ENCODE measurements at places on chromosomes 13 and 19. TPM values are rescaled to one million over a fixed set of nuclear protein-coding genes. Genes with fewer than 3 reads are reported as not detected.

GRCh38 chr19:34678421-34678820 lies 943 bp downstream of the ZNF302 start:
- DNase-seq: no peak

Gene LMTK3
- 0.06 TPM for polyA plus RNA-seq

GRCh38 chr19:623974-624373 lies 9.4 kb downstream of the POLRMT start:
- DNase-seq: no peak

- DNase-seq: no peak
These were observed 70.5 kb downstream of the GJA3 start for GRCh38 chr13:20090349-20090748.

Gene KCNC3
- polyA plus RNA-seq: not detected

DNA sequence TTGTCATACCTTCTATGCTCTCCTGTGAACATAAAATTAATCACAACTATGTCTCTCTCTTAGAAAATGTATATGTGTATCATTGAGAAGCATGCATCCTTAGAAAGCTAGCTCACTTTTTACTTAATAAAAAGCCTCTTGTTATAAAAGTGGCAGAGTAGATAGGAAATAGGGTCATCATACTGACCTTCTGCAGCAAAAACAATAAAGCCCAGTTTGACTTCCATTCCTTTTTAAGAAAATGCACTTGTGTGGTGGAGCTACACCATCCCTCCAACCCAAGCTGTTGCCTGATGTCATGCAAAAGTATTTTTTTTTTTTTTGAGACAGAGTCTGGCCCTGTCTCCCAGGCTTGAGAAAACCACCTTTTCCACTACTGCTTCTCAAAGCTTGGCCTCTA lies 393.3 kb downstream of the LIG4 start:
- no peak for DNase-seq

DNA sequence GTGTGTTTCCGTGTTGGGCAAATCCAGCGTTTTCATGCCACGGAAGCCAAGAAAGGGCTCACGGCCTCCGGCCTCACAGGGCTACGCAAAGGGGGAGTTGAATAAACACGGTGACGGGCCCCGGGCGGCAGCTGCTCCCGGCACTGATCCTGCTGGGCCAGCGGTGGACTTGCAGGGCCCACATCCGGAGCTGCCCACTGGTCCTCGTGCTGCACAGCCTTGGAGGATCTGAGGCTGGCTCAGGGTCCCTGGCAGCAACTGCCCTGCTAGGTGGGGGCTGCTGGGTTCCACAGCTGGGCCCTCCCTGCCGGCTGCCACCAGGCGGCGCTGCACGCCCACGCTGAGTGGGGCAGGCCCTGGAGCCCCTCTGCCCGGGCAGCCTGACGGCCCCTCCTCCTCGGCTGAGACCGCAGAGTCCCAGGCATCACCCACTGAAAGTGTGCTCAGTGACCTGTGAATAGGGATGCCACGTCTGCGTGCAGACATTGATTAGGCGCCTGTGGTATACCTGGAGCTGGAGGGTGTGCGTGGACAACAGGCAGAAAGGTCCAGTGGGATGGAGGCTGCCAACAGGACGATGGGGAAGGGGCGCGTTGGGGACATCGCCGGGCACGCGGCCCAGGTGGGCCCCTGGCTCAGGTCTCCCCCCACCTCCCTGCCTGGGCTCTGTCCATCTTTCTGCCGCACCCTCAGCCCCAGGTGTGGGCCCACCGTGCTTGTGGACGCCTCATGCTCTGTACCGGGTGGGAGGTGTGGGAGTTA lies 5.3 kb upstream of the HCN2 start:
- peak; percentile 51 for DNase-seq

- no peak for DNase-seq
These were observed 2.2 kb downstream of the ELOF1 start for GRCh38 chr19:11556634-11557420.

GRCh38 chr13:44403461-44404056 lies 29.9 kb downstream of the SERP2 start:
- no peak for DNase-seq

DNA sequence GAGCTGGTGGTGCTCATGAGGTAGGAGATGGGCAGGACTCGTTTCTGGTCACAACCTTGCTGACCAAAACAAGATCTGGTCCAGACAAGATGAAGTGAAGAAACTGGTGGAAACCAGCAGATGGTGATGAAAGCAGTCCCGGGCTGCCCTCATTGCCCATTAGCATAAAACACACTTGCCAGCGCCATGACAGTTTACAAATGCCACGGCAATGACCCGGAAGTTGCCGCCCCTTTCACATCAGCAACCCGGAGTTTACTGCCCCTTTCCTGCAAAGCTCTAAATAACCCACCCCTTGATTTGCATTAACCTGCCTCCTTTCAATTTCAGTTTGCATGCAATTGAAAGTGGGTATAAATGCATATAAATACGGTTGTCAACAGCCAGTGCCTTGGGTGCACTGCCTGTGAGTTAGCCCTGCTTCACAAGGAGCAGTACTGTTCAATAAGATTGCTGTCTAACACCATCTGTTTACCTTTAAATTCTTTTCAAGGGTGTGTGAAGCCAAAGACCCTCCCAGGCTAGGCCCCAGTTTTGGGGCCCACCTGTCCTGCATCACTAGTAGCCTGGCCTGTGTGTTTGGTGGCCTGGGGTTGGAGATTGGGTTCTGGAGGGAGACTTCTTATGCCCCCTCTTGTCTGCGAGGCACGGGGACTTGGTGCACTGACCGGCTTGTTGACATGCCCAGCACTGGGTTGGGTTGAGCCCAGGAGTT lies 38.8 kb downstream of the CHST8 start:
- no peak for DNase-seq

Gene ARHGAP35
- 5.4 TPM for polyA plus RNA-seq

DNA sequence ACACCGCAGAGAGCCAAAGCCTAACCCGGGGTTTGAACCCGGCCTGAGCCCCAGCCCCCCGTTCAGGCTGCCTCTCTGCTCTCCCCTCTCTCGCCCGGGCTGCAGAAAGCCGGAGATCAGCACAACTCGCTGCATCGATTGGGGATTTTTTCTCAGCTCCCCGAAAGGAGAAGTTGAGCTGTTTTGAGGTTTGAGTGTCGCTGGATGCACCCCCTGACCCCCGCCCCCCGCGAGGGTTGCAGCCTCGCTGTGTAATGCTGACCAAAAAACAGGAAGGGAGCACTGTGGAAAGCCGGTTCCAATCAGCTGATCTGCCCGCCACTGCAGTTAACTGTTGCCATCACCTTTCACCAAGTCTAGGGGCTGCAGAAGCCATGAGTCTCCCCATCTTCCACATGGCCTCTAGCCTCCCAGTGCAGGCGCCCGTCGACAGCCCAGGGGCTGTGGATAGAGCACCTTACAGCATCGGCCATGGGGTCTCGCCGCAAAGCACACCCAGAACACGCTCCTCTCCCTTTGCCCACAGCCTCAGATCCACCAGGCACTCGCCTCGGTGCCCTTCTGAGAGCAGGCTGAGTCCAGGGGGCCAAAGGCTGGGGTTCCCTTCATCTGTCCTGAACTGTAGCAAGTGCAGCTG lies 34.5 kb downstream of the MYO9B start:
- peak; percentile 96 for DNase-seq

- no peak for DNase-seq
These were observed 13.1 kb downstream of the ATP8A2 start for GRCh38 chr13:25384758-25385410.

DNA sequence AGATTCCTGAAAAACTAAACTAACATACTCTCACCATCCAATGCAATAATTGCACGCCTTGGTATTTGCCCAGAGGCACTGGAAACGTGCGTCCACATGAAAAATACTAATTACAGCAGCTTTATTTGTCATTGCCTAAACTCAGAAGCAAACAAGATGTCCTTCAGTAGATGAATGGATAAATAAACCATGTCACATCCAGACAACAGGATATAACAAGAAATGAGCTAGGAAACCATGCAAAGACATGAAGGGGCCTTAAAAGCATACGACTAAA lies 25.0 kb downstream of the ELL start:
- DNase-seq: no peak

Gene KIR3DL2
- polyA plus RNA-seq: 0.04 TPM

DNA sequence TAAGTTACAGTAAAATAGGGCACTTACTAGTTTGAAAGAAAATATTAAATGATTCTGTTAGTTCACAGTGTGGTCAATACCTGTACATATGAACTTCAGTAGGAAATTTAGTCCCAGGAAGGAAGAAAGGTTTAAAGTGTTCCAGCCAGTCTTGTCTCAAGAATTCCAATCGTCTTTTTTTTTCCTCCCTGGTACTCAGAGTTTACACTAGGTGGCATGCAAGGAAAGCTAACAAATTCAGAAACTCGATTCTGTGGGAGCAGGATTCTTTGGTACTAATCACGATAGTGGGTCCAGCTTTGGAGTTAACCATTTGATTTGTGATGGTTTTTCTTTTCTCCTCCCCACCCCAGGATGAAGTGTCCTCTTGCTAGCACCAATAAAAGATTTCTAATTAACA lies 43.6 kb downstream of the POLR1D start:
- no peak for DNase-seq

GRCh38 chr19:35533822-35534392 lies 651 bp downstream of the GAPDHS start:
- DNase-seq: peak; percentile 43

Gene GNG8
- polyA plus RNA-seq: not detected

- no peak for DNase-seq
These were observed 231.2 kb downstream of the ZIC5 start for GRCh38 chr13:99740251-99740979.

- DNase-seq: no peak
These were observed 1820.8 kb downstream of the UQCRFS1 start for GRCh38 chr19:27392027-27392632.

DNA sequence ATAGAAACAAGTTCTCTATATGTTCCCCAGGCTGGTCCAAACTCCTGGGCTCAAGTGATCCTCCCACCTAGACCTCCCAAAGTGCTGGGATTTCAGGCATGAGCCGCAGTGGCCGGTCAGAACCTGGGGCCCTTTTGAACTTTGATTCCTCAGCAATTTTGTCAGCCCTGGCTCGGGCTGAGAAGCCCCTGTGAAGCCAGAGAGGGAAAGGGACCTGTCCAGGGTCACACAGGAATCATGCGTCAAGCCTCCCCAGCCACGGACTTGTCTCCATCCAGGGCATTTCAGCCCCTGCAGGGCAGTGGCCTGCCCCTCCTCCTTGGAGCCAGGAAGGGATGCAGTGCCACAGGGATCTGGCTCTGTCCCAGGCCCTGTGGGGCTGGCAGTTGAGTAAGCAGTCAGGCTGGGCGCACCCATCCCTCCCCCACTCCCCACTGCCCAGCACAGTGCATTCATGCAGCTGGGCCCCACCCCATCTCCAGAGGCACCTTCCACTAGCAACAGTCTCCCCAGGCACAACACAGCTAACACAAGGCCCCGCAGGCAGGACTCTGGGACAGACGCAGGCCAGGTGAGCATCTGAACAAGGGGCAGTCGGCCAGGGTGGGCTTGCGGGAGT lies at the start of gene CAPS:
TSS of gene CAPS (plus strand) at position 516 of the 619 bp plus-strand sequence. CDS start 153 bp downstream, outside the sequence.
- DNase-seq: no peak

DNA sequence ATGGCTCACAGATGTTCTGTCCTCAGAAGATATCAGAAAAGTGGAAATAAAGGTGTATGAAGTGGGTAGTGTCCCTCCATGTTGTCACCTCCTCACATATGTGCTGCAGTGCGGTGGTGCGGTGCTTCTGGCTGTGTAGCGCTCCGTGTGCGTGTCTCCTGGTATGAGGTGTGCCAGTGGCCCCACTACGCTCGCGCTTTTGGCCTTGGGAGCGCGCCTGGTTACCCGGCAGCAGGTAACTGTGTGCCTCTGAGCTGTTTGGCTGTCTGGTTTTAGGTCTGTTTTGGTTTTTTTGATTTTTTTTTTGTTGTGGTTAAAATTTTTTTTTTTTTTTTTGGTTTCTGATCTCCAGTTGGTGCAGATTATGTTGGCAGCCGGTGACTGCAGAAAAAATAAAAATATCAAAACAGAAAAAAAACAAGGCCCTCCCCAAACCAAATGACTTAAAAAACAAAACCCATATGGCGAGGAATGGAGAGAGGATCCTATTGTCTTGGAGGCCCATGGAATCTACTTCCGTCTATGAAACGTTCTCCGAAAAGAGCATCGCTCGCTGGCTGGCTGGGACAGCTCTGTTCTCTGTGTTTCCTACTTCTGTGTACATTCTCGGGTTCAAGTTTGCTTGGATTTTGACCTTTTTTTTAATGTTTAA lies 7.9 kb downstream of the HNRNPL start:
- DNase-seq: no peak

DNA sequence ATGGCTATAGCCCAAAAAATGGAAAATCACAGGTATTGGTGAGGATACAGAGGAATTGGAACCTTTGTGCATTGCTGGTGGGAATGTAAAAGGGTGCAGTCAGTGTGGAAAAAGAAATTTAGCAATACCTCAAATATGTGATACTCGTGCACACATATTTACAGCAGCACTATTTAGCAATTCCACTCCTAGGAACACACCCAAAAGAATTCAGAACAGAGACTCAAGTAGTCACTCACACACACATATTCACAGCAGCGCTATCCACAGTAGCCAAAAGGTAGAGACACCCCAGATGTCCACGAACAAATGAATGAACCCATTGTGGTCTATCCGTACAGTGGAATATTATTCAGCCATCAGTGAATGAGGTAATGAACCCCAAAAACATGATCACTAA lies 114.0 kb downstream of the COL4A2 start:
- DNase-seq: no peak

Gene SYCN
- not detected for polyA plus RNA-seq

DNA sequence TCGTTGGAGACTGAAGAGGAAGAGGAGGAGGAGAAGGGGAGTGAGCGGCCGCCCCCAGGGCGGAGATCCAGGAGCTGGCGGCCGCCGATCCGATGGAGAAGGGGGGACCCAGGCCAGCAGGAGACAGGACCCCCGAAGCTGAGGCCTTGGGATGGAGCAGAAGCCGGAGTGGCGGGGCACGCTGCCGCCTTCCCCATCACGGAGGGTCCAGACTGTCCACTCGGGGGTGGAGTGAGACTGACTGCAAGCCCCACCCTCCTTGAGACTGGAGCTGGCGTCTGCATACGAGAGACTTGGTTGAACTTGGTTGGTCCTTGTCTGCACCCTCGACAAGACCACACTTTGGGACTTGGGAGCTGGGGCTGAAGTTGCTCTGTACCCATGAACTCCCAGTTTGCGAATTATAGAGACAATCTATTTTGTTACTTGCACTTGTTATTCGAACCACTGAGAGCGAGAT lies 1.8 kb downstream of the GADD45B start:
- no peak for DNase-seq

DNA sequence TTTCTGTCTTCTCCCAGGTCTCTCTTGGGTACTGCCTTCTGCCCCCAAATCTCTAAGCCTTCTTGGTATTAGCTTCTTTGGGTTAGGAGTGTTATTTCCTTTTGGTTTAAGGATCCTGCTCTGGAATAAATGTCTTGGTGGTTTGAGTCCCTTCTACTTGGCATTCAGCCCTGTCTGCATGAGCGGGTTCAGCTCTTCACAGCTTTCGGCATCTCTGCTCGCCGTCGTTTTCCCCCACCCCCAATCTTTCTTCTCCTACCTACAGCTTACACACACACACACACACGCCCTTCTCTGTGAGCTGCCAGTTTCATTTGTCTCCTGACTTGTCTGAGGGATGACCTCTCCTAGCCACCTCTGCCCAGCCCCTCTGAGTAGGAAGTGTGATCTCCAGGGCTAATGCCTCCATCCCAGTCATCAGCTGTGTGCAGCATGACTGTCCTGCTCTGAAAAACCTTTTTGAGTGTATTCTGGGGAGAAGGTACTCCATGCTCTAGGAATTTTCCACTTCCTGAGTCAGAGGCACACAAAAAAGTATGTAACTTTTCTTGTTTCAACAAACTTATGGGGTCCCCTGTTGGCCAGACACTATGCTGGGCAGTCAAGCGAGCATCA lies 4.7 kb downstream of the CNOT3 start:
- DNase-seq: no peak

GRCh38 chr13:20945952-20946383 lies 43.4 kb upstream of the XPO4 start:
- DNase-seq: peak; percentile 55

Gene CYP2F1
- polyA plus RNA-seq: not detected

Gene MTUS2
- not detected for polyA plus RNA-seq

Gene TJP3
- 0.01 TPM for polyA plus RNA-seq
